KBM-7 (cell line): ENCODE measurements at places on chromosomes 13 and 19.

GRCh38 chr19:38170334-38170733 lies 53.7 kb downstream of the DPF1 start:
- DNase-seq = no peak

GRCh38 chr19:33960566-33960965 lies 163.9 kb downstream of the KCTD15 start:
- DNase-seq = no peak

DNA sequence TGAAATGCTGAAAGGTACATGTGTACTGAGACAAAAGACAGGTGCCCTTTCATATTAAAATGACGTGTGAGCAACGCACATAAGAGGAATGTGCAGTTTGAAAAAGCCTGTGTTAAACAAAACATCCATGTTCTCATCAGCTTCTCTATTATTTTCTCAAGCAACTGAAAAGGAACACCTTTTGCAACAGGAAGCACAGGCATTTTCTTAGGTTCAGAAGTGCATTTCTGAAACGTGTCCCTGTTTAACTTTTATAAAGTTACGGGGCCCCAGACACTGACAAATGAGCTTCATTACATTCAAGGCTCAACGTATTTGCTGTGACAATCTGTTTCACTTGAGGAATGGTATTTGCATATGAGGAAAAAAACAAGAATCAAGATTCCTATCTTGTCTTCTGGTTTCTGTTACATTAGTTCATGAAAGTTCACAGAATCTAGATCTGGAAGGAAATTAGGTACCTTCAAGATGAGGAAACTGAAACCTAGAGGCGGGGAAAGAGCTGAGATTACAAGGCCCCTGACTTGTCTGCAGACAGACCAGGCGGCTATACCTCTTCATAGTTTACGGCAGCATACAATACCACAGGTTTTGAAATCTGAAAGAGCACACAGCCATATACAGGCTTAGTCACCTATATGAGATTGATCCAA lies 431.7 kb downstream of the KLF12 start:
- DNase-seq = no peak

DNA sequence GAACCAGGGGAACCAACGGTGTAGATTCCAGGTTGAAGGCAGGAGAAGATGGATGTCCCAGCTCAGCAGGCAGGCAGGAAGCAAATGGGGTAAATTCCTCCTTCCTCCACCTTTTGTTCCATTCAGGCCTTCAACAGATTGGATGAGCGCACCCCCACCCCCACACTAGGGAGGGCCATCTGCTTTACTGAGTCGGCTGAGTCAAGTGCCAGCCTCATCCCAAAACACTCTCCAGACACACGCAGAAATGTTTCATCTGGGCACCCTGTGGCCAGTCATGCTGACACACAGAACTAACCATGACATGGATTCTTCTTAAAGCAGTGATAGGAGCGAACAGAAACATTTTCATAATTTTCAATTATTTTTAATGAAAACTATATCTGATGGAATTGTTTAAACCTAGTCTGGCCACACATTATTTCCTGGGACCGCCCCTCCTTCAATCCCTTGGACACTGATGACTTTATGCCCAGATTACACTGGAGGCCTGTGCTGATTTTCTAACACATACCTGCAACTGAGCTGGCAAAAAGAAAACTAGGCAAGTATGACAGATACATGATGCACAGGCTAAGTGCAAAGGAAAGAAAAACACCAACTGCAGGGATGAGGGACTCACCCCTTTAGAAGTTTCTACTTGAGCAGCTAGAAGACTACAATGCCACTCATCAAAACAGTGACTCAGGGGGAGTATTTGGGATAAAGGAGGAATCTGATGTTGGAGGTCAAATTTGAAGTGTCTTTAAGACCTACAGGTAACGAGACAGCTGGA lies 154.2 kb downstream of the TNFRSF19 start:
- no peak for DNase-seq

- DNase-seq = no peak
These were observed 94.1 kb downstream of the RNASEH2B start for GRCh38 chr13:51003642-51004041.

DNA sequence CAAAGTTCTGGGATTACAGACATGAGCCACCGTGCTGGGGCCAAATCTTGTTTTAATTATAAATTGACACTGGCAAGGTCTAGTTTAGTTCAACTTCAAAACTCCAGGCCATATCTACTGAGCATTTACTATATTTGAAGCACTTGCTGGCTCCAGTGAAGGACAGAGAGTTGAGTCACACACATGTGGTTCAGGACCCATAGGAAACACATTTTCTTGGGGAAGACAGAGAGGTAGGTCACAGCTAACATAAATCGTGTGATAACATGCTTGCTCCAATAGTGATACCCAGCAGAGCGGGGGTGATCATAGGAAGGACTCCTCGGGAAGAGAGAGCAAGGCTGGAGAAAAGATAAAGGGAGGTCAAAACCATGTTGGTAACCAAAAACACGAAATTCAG lies 170.6 kb upstream of the TSC22D1 start:
- DNase-seq = no peak

DNA sequence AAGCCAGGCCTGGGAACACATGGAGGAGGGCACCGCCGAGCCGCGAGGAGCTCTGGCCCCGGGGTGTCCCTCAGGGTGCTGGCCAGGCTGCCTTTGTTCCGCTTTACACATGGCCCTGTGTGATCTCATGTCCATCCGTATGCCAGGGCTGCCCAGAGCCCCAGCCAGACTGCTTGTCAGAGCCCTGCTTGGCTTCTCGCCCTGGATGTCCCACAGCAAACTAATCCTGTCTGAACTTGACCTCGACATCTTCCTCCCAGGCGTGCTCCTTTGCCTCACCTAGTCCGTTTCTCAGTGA lies 14.3 kb downstream of the BCKDHA start:
- no peak for DNase-seq

- DNase-seq = peak; percentile 41
These were observed 98.5 kb upstream of the PABPC3 start for GRCh38 chr13:24997367-24997967.

DNA sequence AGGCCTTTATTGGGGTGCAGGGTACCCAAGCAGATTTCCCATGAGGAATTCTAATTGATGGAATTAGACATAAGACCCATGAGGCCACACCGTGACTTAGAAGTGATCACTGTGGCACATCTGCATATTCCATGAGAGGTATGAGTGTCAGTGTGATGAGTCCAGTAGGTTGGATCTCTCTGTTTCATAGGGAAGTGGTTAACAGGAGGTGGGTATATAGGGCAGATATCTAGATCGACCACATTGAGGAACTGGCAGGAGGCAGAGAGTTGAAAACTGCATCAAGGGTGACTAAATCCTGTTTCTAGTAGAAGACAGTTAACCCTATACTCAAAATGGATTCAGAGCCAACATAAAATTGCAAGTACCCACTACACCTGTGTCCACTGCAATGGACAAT lies 68.6 kb upstream of the MIR17HG start:
- peak; percentile 92 for DNase-seq

- DNase-seq = no peak
These were observed 53.5 kb downstream of the COL4A2 start for GRCh38 chr13:110360598-110360997.

DNA sequence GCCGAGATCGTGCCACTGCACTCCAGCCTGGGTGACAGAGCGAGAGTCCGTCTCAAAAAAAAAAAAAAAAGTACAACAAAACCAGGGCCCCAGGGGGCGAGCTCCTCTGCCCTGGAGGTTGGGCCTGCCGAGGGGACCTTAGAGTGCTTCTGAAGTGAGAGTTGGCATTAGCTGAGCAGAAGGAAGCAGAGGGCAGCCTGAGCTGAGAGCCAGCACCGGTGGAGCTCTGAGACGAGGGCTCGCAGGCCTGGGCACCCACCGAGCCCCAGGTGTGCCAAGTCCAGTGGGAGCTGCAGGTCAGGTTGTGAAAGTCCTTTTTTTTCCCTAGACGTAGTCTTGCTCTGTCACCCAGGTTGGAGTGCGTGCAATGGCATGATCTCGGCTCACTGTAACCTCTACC lies 46.0 kb downstream of the KDM4B start:
- no peak for DNase-seq

DNA sequence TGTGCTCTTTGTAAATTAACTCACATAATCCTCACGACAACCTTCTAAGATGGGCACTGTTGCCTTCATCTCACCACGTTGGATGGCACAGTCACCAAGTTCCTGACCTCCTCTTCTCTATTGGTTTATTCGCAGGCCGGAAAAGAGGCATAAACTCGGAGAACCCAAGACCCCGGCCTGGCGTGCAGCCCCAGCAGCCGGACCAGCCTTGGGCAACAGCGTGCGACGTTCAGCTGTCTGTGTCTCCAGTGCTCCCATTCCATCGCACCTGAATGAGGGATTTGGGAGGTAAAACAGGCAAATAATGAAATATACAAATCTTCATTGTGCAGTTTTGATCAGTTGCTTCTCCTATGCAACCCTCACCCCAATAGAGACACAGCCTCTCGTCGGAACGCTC lies 34.5 kb upstream of the GAS6 start:
- no peak for DNase-seq

GRCh38 chr13:109983447-109983846 lies 197.1 kb upstream of the IRS2 start:
- no peak for DNase-seq

DNA sequence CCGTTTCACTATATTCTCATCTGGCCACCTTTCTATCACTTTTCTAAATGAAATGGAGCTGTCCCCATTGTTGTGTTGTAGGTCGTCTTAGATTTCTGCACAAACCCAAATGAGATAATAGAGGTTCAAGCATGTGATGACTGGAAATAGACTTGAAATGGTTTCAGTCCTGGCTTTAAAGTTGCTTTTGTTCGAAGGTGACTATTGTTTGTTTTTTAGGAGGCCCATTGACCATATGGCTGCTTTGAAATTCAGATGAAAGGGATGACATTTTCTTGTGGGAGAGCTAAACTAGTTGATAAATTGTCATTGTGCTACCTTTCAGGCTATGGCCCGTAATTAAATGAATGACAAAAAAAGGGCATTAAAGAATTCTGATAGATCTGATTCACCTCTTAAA lies 583.7 kb downstream of the GPC6 start:
- DNase-seq = no peak

GRCh38 chr13:58300224-58300623 lies 668.7 kb downstream of the PCDH17 start:
- no peak for DNase-seq

DNA sequence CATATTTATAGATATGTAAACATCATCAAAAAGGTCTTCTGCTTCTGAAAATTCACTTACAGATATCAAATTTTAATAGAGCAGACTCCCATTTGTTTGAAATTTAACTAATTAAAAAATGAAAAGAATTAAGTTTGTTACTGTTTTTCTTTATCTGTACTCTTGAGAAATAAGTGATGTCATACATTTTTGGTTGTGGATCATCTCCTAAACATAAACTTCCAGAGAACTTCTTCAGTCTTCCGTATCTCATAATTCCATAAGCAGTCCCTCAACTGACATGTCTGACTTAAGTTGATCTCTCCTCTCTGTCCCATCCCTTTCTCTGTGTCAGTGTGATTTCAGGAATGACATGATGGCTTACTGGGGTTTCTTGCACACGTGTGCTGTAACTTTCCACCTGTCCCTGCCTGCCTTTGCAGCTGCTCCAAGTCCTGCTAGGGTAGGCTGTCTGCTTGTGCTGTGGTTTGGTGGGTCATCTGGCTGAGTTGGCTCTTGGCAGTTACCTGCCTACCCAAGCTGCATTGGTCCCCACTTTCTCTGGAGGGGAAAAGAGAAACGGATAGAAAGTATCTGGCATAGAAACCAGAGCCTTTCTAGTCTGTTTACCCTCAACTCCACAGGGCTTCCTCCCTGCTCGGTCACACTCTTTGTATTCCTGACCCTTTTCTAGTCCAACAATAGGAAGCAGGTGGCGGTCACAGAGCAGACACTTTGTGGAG lies 127.1 kb downstream of the GGACT start:
- DNase-seq = no peak

DNA sequence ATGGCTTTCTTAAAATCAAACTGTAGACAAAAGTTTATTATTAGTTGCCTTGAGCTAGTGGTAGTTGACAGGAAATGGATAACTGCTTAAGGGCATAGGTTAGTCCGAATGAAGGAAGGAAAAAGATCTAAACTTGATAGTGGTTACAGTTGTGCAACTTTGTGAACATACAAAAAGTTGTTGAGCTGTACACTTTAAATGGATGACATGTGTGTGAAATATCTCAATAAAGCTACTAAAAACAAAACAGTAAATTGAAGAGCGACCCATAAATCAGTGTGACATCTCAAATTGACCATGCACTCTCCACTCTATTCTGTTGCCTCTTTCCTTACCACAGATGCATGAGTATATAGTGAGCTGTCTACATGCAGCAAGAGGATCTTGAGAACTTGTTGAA lies 1757.8 kb downstream of the PCDH9 start:
- DNase-seq = peak; percentile 9

- no peak for DNase-seq
These were observed 117.6 kb downstream of the MIPEP start for GRCh38 chr13:23771552-23771951.

- DNase-seq = no peak
These were observed 47.9 kb upstream of the SIAH3 start for GRCh38 chr13:45899406-45899805.

- DNase-seq = no peak
These were observed 35.1 kb upstream of the EEF1AKMT1 start for GRCh38 chr13:20808874-20809273.

DNA sequence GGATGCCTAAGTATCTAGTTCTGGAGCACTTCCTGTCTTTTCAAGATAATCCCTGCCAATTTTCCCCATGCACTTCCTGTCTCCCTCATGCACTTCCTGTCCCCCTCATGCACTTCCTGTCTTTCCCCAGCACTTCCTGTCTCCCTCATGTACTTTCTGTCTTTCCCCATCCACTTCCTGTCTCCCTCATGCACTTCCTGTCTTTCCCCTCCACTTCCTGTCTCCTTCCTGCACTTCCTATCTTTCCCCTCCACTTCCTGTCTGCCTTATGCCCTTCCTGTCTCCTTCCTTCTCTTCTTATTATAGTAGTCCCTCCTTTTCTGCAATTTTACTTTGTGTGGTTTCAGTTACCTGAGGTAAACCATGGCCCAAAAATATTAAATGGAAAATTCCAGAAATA lies 3.0 kb upstream of the TNNT1 start:
- no peak for DNase-seq

- DNase-seq = no peak
These were observed 11.8 kb upstream of the EDNRB start for GRCh38 chr13:77930430-77930829.

GRCh38 chr13:90184355-90184754 lies 1163.1 kb upstream of the MIR17HG start:
- DNase-seq = no peak

GRCh38 chr13:97387890-97388289 lies 46.1 kb upstream of the RAP2A start:
- DNase-seq = peak; percentile 31

GRCh38 chr13:31826521-31826920 lies 87.2 kb downstream of the RXFP2 start:
- DNase-seq = no peak

- no peak for DNase-seq
These were observed 6.4 kb downstream of the NFIX start for GRCh38 chr19:13001502-13002165.
